ENCODE measurements at places on chromosomes 1 and 21.

DNA sequence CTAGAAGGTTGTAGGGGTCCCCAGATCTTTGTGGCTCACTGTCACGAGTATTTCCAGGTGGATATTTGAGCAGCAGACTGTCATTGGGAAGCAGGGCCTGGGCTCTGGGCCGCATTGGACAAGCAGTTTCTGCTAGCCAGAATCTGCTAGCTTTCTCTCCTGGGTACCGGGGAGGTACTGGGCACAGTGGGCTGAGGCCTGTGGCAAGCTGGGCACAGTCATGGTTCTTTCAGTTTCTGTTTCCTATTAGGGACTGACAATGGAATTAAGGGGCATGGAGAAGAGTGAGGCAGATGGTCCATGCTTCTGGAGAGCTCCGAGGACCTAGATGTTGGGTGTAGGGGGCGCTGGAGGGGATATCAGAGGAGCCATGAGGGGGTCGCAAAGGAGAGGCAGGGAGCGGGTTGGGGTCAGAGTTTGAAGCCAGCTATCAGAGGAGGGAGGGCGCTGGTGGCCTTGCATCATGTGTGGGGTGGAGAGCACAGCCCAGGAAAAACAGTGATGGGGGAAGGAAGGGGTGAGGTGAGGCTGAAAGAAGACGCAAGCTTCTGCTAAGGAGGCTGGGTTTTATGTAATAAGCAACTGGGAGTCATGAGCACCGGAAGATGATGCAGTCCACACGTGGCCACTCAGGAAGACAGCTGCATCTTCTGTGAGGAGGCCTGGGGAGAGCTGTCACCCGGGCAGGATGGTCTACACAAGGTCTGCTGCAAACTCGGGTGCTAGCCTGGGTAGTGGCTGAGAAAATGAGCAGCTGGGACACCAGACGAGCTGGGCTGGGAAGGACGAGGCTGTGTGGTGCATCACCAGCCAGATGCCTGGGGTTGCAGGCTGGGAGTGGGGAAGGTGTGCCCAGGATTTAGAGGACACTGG is 72.7 kb downstream of the IER5 start:
- DNase-seq, result no peak

DNA sequence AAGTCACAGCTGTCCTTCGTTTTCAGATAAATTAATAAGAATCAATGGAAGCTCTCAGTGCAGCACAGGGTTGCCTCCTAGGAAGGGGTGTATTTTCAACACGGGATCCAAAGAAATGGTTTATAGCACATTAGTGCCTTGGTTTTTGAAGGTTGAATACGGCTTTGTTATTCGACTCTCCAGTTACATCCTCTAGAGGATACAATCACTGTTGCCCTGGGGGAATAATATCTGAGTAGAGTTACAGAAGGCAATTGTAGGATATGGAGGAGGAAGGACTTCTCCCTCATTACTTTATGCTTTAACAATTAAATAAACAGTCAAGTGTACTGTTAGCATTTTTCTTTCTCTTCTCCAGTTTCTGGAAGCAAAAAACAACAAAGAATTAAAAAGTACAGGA is 14.3 kb upstream of the ZNF326 start:
- no peak for DNase-seq

DNA sequence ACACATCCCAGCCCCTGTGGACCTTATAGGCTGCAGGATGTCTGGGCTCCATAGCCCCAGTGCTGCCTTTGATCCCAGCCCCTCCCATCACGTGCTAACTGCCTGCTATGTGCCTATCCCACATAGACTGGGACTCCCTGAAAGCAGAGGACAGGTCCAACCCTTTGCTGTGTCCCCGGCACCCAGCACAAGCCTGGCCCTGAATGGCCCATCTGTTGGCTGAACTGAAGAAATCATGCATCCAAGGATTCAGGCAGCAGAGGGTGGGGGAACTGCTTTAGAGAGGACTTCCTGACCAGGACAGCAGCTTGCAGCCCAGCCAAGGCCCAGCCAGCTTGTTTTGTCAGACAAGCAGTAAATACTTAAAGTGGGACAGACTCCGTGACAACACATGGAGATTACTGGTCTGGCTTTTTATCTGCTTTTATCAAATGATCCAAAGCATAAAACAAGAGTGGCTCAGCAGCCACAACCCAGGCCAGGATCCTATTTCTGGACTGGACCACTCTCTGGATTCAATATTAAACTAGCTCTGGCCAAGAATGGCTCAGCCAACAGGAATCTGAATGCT is 69.3 kb downstream of the GLIS1 start:
- no peak for DNase-seq

GRCh38 chr21:44891631-44892031 is 18.1 kb upstream of the PTTG1IP start:
- no peak for DNase-seq

DNA sequence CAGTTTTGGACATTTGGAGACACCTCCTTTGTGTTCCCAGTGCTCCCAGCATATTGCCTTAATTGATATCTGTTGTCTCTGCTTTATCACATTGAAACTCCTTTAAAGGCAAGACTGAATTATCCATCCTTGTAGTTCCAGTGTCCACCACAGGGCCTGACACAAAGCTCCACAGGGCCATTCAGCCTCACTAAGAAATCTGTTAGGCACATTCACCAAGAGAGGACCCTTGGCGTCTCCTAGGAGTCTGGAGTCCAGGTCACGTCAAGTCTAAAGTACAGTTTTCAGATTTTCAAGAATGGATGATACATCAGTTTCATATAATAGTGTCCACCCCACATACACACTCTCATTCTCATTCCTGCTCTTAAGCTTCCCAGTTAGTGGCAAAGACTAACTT is 4.8 kb downstream of the ACP6 start:
- no peak for DNase-seq

DNA sequence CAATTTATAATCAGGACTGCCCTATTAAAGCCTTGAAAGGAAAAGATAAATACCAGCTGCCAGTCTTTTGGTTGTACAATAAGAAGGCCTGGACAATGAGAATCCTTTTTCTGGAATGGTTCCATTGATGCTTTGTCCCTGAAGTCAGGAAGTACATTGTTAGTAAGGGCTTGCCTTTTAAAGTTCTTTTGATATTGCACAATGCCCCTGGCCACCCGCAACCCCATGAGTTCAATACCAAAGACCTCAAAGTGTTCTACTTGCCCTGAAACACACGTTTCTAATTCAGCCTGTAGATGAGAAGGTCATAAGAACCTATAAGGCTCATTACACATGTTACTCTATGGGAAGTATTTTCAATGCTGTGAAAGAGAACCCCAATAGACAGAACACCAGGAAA is 112.1 kb downstream of the OLFM3 start:
- no peak for DNase-seq

DNA sequence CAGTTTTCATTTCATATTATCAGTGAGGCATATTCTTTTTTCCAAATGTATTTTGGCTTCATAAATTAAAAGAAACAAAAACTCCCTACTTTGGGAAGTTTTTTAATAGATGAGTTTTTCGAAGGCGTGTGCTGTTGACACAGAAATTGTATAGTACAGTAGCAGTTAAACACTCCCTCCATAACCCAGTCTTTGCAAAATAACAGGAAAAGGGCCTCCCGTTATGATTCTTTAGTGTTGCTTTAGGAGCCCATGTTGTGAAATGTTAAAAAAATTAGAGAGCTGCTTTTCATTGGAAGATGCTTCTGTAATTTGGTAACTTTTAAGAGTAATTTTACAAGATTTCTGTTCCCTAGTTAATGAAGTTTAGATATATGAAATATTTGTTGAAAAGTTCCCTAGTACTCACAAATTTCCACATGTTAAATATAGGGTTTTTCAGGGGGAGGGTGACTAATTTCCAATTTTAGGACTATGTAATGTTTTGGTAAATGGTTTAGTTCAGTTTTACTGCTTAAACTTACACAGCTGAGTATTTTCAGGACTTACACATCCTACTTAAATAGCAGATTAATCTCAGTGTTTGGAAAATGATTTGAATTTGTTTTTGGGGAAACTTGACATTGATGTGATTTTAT is 2.0 kb downstream of the CAMSAP2 start:
- no peak for DNase-seq

DNA sequence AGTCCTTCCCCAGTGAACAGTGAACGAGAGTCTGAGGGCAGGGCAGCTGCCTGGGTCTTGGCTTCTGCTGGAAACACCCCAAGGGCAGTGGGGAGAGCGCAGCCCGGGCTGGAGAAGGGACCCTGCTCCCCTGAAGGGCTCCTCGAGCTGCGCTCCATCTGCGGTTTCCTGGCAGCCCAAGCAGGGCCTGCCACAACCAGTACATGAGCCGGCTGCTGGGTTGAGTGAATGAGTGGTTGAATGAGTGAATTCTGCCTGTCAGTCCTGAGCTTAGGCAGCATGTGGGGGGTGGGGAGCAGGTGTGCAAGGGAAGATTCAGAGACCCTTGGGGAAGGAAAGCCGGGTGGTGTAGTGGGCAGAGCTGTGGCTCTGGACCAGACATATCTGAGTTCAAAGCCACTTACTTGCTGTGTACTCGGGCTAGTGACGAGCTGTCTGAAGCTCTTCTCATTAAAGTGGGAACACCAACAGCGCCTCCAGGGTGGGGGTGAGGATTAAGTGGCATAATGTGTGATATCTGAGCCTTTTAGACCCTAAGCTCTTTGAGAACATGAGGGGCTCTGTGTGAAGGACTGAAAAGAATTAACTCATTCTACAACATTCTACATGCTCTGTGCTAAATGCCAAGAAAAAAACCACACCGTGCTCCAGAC is 3.7 kb downstream of the OPRD1 start:
- DNase-seq, result no peak

- DNase-seq, result no peak
These were observed 23.2 kb downstream of the OR13G1 start for GRCh38 chr1:247656221-247656875.

Data from small intestine (tissue), 16 donors.